ENCODE measurements at places on chromosomes 13 and 19.

- no peak for DNase-seq
Measured at GRCh38 chr19:5681391-5682106, 722 bp downstream of the HSD11B1L start.

- DNase-seq: no peak
Measured at GRCh38 chr13:71677124-71677523, 189.9 kb downstream of the DACH1 start.

DNA sequence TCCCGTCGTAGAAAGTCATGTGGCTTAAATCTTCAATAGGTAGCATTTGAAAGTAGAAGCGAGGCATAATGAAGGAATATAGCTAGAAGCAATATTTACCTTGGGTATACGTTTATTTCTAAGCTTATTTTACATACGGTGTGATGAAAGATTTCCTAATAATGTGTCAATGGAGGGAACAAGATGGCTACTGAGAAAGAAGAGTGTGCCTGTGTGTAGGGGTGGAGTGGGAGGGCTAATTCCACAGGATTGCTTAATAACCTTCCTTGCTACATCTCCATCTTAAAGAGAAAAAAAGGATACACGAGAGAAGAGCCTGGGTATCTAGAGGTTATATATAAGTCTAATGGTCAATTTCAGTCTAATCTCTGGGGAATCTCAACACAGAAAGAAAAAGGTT, 2.0 kb downstream of the SPART start:
- peak; percentile 86 for DNase-seq

DNA sequence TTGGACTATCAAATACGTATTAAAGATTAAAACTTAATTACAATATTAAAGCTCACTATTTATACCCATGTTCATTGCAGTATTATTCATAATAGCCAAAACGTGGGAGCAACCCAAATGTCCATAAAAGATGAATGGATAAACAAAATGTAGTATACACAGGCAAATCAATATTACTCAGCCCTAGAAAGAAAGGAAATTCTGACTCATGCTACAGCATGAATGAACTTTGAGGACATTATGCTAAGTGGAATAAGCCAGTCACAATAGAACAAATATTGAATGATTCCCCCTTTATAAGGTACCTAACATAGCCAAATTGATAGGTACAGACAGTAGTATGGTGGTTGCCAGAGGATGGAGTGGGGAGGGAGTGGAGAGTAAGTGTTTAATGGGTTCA, 457.3 kb downstream of the FGF14 start:
- no peak for DNase-seq

GRCh38 chr13:74620308-74620707, 486.1 kb upstream of the KLF12 start:
- no peak for DNase-seq

DNA sequence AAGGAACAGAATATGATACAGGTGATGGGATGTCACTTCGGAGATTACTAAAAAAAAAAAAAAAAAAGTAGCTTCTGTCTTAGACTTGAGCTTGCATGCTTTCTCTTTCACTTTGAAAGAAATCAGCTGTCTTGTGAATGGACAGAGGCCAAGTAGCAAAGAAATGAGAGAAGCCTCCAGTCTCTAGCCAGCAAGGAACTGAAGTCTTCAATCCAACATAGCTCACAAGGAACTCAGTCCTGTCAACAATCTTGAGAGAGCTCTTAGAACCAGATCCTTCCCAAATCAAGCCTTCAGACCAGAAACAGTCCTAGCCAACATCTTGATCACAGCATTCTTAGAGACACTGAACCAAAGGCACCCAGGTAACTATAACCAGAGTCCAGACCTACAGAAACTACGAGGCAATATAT, 7.7 kb downstream of the N4BP2L2 start:
- DNase-seq: no peak

DNA sequence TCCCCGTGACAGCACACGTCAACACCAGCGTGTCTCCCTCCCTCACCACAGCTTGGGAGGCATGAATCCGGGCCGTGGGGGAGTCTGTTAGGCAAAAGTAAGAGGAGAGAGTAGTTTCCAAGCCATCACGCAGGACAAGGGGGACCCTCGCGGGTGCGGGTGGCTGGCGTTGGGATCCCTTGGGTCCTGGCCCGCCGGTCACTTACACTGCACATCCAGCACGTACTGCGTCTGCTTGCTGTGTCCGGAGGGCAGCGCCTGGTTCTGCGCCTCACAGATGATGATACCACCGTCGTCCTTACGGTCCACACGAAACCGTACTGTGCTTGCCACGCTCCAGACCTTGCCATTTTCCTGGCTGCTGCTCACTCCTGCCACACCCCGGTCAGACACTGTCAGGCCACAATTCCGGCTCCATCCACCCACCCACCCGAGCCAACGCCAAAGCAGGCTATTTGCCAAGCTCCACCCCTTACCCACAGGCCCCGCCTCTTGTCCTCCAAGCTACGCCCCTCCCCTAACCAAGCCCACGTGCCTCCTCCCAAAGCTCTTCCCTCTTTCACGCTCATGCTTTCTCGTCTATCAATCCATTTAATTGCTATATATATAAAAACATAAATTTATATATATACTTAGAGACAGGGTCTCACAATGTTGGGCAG, 6.6 kb upstream of the ZNF428 start:
- DNase-seq: peak; percentile 55

DNA sequence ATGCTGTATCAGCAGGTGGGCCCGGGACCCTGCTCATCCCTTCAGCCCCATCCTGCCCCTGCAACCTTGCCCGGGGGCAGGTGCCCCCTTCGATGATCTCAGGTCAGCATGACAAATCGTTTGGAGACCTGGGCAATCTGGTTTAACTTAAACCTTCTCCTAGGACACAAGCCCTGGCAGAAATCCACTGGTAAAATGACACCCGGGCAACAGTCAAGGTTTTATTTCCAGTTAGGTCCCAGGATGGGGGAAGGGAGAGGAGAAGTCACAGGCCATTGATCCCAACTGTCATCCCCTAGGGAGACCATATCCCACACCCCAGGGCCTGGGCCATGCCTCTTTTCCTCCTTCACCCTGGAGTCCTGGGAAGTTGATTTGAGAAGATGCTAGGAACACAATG, 1.8 kb upstream of the PLIN5 start:
- no peak for DNase-seq

GRCh38 chr19:45443462-45444317, 20.0 kb upstream of the ERCC1 start:
- peak; percentile 89 for DNase-seq

DNA sequence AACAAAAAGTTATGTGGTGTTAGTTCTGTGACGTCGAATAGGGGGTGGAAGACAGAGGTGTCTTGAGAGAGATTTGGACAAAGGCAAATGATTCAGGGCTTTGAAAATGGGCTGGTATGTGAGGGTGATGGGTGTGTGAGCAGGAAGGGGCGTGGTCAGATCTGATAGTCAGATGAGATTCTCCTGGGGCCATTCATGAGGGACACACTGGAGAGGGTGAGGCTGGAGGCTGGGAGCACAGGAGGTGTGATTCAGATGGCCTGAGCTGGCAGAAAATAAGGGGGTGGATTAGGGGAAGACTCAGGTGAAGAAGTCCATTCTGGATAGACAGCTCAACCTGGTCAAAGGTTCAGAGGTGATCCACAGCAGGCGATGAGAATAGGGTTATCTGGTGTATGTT, 28.0 kb downstream of the CYP4F22 start:
- DNase-seq: no peak

- no peak for DNase-seq
Measured at GRCh38 chr13:30804474-30804873, 69.1 kb downstream of the ALOX5AP start.

Data from HAP-1 (cell line).